Glutamatergic neuron (in vitro differentiated cells): ENCODE measurements at places on chromosomes 4 and X.
A peak's percentile ranks its signal among the peaks of the same experiment; 100 is the strongest.

DNA sequence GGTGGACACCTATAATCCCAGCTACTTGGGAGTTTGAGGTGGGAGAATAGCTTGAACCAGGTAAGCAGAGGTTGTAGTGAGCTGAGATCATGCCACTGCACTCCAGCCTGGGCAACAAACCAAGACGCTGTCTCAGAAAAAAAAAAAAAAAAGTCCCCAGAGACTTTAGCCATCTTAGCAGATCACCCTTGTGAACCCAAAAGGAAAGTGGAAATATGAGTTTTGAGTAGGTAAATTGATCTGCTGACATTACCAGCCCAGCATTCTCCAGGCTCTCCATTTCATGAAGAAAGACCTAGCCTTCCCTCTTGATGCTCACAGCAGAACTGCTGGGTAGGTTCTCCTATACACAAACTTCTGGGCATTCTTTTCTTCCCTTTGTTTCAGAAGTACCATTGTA lies 24.5 kb upstream of the HNRNPD start:
- no peak for DNase-seq

GRCh38 chr4:66750273-66750672 lies 795.0 kb downstream of the CENPC start:
- DNase-seq = no peak

DNA sequence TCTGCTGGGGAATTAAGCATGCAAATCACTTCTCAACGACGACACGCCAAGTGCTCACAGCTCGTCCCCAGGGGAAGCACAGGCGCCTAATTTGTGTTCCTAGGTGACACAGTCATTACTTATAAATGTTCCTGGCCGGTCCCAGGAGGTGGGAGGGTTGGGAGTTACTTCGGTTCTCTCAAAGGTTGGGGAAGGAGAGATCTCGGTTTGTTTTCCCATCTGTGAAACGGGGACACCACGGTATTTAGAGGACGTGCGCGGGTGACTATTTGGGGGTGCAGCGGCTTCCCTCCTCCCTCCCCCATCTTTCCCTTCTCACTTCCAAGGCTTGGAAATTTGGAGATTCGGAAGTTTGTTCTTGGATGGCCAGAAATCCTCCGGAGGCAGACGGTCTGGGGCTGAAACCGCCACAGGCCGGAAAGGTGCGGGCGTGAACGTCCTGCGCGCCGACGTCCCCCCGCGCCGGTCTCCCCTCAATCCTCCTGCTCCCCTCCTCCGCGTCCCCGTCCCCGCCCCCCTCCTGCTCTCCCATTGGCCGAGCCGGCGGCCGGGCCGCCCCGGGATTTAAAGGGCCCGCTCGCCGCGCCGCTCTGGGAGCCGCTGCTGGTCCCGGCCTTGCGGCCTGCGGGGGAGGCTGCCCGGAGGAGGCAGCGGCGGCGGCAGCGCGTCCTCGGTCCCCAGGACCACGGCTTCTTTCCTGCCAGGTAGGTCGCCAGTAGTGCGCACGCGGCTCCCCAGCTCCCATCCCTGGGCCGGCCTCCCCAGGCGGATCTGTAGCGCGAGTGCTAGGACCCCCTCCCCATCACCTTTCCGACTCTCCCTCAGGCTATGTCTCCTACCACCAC lies at the start of gene PORCN:
Gene PORCN (plus strand): TSS at position 593 of the 845 bp plus-strand sequence. CDS start 829 bp downstream, outside the sequence.
- peak; percentile 81 for DNase-seq

GRCh38 chrX:46626566-46626965 lies 53.0 kb downstream of the CHST7 start:
- no peak for DNase-seq

DNA sequence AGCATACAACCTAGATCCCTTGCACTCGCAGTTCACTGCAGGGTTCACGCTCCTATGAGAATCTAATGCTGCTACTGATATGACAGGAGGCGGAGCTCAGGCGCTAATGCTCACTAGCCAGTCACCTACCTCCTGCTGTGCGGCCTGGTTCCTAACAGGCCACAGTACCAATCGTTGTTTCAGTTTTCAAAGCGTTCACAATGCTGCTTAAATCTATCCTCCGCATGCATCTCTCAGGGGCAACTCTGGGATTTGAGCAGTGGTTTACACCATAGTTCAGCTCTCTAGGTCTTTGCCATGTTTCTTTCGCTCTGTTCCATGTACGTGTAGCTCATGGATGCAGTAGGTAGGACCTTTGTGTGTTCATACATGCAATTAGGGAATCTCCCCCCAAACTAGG lies 47.2 kb downstream of the CLOCK start:
- DNase-seq = no peak

- DNase-seq = no peak
Observed at GRCh38 chr4:185023471-185023870, 5.2 kb downstream of the HELT start.

GRCh38 chr4:69894186-69894585 lies 34.2 kb upstream of the SULT1E1 start:
- no peak for DNase-seq

GRCh38 chr4:180913750-180914149 lies 1329.5 kb upstream of the TENM3 start:
- DNase-seq = no peak

- DNase-seq = no peak
Observed at GRCh38 chrX:46398126-46398525, 147.1 kb downstream of the ZNF674 start.

DNA sequence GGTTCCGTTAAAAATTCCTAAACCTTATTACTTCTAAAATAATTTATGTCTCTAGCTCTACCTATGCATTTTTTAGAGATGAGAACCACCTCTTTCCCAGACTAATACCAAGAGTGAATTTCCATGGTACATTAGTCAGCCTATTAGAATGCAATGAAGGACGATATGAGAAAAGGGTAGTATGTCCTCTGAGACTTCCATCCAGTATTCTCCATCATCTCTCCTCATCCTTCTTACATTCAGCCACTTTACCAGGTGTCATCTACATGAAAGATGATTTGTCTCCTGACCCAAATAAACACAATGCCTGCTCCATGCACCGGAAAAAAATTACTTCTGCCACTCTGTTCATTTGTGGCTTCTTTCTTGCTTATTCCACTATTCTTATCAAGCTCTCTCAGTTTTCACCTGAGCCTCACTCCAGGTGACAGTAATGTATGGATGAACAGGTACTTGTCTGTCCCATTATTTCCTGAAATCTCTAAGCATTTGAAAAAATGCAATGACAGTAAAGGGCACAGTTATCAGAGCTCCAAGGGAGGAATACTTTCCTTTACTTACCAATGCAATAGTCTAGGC lies 97.9 kb downstream of the MAB21L2 start:
- DNase-seq = no peak

DNA sequence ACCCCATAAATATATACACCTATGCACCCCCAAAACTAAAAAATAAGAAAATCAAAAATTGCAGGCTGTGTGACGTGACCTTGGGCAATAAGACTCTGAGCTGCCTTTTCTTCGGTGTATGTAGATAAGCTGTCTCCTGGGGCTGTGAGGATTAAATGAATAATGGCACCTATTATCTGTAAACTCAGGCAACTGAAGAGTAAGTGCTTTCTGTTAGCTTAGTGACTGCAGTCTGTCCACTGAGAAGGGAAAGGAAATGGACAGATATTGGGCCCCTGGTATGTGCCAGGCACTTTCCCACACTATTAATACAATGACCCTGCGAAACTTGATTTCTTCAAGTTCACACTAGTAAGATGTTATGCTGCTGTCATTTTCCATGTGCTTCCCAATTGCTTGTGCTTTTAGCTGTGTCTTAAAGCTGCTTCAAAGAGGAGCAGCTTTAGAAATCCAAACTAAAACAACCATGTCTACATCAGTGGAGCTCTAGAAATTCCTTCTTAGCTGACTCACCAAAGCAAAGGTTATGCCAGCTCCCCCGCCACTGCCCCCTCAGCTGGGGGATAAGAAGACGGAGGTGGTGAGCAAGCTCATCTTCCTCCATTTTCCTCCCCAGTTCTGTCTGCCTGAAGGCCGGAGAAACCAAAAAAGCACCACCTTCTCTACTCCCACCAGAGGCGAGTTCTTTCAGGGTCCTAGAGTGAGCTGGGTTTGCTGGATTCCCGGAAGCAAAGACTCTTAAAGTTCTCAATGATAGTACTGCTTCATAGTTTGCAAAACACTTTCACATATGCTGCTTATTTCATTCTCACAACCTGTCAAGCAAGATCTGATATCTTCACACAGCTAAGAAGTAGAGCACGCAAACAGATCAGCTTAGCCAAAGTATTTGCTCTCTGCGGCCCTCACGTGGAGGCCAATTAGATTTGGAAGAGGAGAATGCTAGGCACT lies 8.8 kb upstream of the DGAT2L6 start:
- DNase-seq = no peak

DNA sequence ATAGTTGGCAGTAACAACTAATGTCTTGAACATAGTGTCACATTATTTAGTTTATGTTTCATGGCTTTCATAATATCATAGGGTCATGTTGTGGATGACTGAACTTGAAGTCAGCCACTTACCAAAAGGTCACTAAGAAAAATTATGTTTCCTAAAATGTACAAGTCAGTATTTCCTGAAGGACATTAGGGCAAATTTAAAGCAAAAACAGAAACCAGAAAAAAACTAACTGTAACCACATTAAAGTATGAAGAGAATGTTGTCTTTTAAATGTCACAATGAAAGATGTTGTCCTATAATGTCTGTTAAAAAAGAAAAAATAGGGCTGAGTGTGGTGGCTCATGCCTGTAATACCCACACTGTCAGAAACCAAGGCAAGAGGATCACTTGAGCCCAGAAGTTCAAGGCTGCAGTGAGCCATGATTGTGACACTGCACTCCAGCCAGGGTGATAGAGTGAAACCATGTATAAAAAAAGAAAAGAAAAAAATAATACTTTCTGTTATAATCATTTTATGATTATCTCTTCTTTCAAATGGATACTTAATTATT lies 55.8 kb downstream of the HHIP start:
- no peak for DNase-seq

DNA sequence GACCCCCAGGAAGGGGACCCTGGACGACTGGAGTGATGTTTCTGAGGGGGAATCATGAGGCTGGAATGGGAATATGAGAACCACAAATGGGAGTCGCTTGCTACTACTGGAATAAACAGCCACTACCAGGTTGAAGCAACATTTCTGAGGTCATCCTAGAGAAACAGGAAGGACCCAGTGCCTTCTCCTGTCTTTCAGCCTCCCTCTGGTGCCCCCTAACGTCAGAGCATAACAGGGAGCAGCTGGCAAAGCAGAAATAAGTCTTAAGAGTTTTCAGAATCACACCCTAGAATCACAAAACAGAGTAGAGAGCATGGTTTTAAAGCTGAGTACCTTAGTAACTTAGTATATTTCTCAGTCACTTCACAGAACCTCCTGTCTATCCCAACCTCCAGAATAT lies 347.8 kb upstream of the PITX2 start:
- peak; percentile 65 for DNase-seq

DNA sequence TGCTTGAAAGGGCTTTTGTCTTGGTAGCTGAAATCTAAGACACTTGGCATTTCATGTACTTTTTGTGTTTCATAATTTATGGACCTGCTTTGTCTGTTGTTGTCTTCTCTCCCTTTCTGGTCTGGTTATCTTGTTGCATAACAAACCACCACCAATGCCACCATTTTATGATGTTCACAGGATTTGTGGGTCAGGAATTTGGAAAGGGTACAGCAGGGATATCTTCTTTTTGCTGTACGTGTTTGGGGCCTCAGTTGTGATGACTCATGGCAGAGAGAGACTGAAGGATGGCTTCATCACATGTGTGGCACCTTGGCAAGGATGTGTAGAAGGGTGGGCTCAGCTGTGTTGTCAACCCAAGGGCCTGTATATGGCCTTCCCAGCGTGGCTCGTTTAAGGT lies 35.2 kb downstream of the KDM6A start:
- DNase-seq = no peak

- no peak for DNase-seq
Observed at GRCh38 chr4:24237709-24238108, 346.6 kb downstream of the DHX15 start.

DNA sequence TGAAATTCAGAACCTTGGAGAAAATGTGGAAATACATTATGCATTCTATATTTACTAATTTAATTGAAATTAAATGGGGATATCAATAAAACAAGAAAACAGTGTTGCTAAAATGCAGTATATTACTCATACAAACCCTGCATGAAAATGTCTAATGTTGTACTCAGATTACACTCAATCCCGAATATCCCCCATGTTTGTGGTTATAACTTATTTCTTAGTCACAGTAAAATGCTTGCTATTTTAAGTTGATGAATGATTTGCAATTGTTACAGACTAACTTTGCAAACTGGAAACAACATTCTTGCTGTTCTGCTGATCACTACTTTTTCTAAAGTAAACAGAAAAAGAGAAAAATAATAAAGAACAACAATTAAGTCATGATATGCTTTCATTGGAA lies 33.1 kb upstream of the ANXA10 start:
- DNase-seq = no peak

- no peak for DNase-seq
Observed at GRCh38 chr4:82728301-82728700, 70.3 kb downstream of the SCD5 start.

GRCh38 chr4:188110036-188110435 lies 633 bp upstream of the TRIML2 start:
- DNase-seq = no peak

GRCh38 chr4:47313384-47313783 lies 150.1 kb downstream of the COMMD8 start:
- DNase-seq = no peak

DNA sequence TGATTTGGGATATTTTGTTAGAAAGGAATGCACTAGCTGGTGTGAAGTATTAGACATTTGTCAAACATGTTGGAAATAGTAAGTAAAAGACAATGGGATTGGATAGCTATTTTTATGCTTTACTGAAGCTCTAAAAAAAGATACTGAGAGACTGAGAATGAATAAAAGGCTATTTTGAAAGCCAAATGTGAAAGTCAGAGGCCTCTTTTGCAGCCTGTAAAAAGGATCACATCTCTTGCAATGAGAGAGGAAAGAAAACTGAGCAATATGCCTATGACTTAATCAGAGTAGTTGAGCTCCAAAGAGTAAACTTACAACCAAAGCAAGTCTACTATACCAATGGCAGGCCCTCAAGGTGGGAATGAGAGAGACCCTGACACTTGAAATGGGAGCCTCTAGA lies 212.6 kb upstream of the LCORL start:
- DNase-seq = no peak

- DNase-seq = no peak
Observed at GRCh38 chrX:53817548-53817947, 131.0 kb upstream of the HUWE1 start.

- DNase-seq = no peak
Observed at GRCh38 chr4:2305766-2306501, 44.0 kb upstream of the MXD4 start.

DNA sequence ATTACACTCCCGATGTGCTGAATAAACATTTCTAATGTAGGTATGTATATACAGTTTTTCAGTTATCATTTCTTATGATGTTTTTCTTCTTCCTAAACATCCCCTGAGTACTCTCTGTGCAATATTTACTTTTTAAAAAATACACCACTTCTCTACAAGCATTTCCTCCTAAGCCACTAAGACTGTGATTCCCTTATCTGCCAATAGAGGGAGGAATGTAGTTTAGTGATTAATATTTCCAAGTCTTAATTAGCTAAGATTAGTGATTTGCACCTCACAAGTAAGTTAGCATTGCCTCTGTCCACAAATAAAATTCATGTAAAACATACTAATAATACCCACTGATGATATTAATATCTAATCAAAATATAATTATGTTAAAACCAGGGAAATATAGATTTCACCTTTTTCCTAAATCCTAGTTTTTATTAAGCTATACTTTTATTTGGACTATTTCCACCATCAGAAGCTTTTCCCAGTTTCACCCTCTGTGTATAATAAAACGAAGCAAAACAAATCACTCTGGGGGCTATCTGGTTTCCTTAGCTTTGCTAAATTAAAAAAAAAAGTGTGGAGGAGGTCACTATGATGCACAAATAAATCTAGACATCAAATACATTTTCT lies 909.1 kb downstream of the FAT4 start:
- no peak for DNase-seq
